Occipital lobe (tissue), 3 donors: ENCODE measurements at places on chromosomes 1 and 21. TPM values are rescaled to one million over a fixed set of nuclear protein-coding genes. Genes with fewer than 3 reads are reported as not detected.

DNA sequence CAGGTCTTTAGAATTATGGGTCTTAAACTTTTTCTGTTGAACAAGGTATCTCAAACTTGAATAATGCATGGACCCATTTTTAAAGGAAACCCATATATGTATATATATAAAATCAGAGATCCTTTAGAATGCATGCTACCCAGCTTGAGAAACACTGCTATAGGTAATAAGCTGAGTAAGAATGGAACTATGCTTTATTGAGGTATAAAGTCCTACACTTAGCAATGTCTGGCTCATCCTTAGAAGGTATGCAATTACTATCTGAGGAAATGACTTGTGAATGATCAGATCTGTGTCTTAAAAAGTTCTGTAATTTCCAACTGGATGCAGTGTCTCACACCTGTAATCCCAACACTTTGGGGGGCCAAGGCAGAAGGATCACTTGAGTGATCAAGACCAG is 11.2 kb downstream of the TRAF3IP3 start:
- no peak for DNase-seq

- no peak for DNase-seq
Measured at GRCh38 chr1:234934611-234935033, 194.0 kb downstream of the TOMM20 start.

CAPN8 gene
- not detected for total RNA-seq

DNA sequence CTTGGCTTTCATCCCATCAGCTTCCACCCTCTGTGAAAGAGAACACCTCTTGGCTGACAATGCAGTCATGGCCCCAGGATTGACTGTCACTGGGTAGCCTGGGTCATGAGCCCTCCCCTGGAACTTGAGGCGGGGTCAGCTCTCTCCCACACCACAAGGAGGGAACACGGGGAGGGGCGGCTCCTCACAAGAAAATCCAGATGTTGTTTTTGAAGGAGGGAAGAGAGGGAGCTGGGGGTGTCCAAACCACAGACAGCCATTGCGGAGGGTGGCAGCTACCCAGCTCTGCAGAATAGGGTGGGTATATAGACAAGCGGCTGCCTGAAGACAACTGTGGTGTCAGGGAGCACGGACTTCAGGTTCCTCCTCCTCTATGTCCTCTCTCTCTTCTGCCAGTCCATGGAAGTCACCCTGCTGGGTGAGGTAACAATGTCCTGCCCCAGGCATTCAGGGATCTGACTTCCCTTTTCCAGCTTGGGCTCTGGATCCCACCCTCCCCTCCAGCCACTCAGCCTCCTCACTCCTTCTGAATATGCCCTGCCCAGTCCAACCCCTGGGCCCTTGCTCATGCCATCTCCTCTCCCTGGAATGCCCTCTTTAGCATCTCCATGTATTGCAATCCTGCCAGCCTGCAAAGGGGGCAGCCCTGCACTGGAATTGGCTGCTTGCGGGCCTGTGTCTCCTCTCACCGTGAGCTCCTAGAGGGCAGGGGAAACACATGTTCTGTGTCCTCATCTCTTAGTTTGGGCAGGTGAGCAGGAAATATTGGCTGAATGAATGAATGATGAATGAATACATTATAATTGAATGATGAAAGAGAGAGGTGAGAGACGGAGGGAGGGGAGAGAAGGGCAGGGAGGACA is 60.9 kb upstream of the RUNX3 start:
- no peak for DNase-seq

GRCh38 chr1:113793878-113794834 is 18.1 kb downstream of the RSBN1 start:
- DNase-seq: no peak

- no peak for DNase-seq
Measured at GRCh38 chr1:52402860-52403240, 1.4 kb downstream of the ORC1 start.

LPAR3 gene
- 0.78 TPM for total RNA-seq

AHDC1 gene
- 11.9 TPM for total RNA-seq

DNA sequence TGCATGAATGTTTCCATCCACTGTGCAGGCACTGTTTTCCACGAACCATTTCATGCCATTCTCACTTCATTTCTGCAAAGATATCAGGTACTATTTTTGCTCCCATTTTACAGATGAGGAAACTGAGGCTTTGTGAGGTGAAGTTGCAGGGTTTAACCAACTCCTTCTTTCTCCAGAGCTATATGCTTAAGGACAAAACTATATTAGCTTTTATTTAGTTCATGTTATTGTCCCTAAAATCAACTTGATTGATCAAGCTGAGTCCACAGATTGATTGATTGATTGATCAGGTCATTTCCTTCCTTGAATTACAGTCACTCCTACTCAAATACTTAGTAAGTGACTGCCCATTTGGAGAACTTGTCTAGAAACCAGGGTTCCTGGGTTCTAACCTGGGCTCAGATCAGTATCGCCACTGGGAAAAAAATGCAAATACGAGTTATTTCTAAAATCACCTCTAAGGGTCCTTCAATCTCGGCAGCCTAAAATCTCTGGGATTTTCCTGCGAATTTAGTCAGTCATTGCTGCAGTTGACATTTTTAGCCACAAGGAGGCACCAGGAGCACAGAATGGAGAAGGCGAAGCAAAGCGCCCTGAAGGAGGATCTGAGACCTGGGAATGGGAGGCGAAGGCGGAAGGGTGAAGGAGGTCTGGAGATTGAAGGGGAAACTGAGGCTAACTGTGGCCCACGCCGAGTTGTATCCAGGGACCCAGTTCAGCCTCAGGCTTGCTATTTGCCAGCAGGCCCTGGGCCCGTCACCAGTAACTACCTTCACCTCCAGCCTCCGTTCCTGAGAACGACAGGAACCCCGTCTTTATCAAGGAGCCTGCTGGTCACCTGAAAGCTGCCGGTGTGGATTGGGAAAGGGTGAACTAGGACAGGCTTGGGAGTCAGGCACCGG is 14.3 kb upstream of the MUL1 start:
- DNase-seq: peak; percentile 45
